ENCODE measurements at places on chromosomes 4 and X. TPM values are rescaled to one million over a fixed set of nuclear protein-coding genes. Genes with fewer than 3 reads are reported as not detected.

GRCh38 chr4:132026166-132026565, 1122.9 kb upstream of the PCDH10 start:
- H3K27me3 ChIP-seq: no peaks in the 10 kb centered on the region
- H3K27ac ChIP-seq: no peak overlapping the region
- H3K36me3 ChIP-seq: no peaks in the 10 kb centered on the region

- H3K36me3 ChIP-seq: no peaks in the 10 kb centered on the region
- no peak for DNase-seq
- H3K27ac ChIP-seq: no peak overlapping the region
- H3K4me3 ChIP-seq: no peak overlapping the region
Measured at GRCh38 chr4:10530137-10530786, 73.0 kb upstream of the ZNF518B start.

GRCh38 chr4:4858527-4859324, 739 bp upstream of the MSX1 start:
- H3K27me3 ChIP-seq: peaks cover 91% of the 10 kb centered on the region
- H3K36me3 ChIP-seq: no peaks in the 10 kb centered on the region
- no peak for DNase-seq
- 0 out of 2 replicates have a peak, but pooled peaks cover 3% of the 10 kb centered on the region for H3K4me1 ChIP-seq
- H3K27ac ChIP-seq: no peak overlapping the region

DNA sequence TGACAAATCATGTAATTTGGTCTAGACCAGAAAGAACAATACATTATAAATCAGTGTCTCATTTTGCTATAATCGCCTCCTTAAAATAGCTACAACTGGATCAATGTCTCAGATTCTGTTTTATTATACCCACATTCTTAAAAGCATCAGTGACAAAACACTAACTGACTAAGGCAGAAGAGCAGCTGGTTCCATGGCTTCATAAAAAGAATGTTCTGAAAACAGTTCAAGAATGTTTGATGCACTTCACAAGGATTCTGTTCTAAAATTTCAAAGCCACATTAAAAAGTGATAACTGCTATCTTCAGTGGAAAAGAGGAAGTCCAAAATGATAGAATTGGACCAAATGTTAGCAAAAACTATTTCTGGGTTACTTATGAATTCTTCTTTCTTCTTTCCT, 69.8 kb downstream of the COL25A1 start:
- H3K4me1 ChIP-seq: no peaks in the 10 kb centered on the region
- DNase-seq: no peak
- no peak overlapping the region for H3K27ac ChIP-seq
- H3K36me3 ChIP-seq: no peaks in the 10 kb centered on the region
- H3K4me3 ChIP-seq: no peak overlapping the region

DNA sequence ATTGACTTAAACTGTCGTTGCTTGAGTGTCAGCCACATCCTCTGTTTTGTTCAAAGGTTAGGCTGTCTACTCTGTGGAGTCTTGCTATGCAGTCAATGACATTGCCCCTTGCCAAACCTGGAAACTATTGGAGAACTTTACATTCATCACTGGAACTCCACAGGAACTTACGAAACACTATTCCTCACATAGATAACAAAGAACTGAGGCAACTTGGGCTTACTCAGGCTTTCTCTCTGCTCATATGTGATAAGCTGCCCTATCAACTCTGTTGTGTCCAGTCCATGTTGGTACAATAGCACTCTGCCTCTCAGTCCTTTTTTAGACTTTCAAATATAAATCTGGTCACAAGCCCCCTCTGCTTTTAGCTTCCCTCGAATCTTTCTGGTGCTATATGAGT, 9.4 kb downstream of the NPY5R start:
- H3K27ac ChIP-seq: no peak overlapping the region
- no peak for DNase-seq
- H3K4me3 ChIP-seq: no peak overlapping the region
- H3K27me3 ChIP-seq: no peaks in the 10 kb centered on the region
- no peaks in the 10 kb centered on the region for H3K36me3 ChIP-seq
- no peaks in the 10 kb centered on the region for H3K4me1 ChIP-seq

GRCh38 chr4:23015821-23016220, 323.1 kb downstream of the GBA3 start:
- H3K4me1 ChIP-seq: no peaks in the 10 kb centered on the region
- H3K27me3 ChIP-seq: no peaks in the 10 kb centered on the region
- no peak overlapping the region for H3K27ac ChIP-seq

DNA sequence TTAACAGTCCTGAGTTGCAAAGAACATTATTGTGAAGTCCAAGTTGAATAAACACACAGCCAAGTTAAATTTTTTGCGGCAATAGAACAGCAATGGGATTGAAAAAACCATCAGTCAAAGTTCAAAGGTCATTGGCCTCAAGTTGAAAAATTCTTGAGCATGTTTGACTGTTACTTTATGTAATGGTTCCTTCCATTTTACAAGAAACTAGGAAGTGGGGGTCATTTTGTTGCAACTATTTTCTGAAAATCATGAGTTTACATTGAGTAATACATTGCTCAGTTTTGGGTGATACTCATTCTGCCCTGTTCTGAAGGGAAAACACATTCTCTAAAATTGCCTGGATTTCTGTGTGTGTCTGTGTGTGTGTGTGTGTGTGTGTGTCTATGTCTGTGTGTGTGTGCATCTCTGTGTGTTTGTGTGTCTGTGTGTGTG, 5.2 kb upstream of the IRF2 start:
- no peak overlapping the region for H3K4me3 ChIP-seq
- no peaks in the 10 kb centered on the region for H3K27me3 ChIP-seq
- H3K4me1 ChIP-seq: peaks cover 2% of the 10 kb centered on the region
- H3K27ac ChIP-seq: no peak overlapping the region
- DNase-seq: no peak
- peaks cover 6% of the 10 kb centered on the region for H3K36me3 ChIP-seq

- H3K4me3 ChIP-seq: peak overlapping the region; percentile 97
- peaks cover 13% of the 10 kb centered on the region for H3K4me1 ChIP-seq
- H3K27ac ChIP-seq: no peak overlapping the region
- no peaks in the 10 kb centered on the region for H3K36me3 ChIP-seq
Measured at GRCh38 chr4:78938474-78938867, 767 bp downstream of the PAQR3 start.

- H3K36me3 ChIP-seq: no peaks in the 10 kb centered on the region
- DNase-seq: no peak
- H3K4me3 ChIP-seq: no peak overlapping the region
- H3K4me1 ChIP-seq: no peaks in the 10 kb centered on the region
- no peaks in the 10 kb centered on the region for H3K27me3 ChIP-seq
Measured at GRCh38 chrX:23598575-23598974, 68.7 kb upstream of the PRDX4 start.

DNA sequence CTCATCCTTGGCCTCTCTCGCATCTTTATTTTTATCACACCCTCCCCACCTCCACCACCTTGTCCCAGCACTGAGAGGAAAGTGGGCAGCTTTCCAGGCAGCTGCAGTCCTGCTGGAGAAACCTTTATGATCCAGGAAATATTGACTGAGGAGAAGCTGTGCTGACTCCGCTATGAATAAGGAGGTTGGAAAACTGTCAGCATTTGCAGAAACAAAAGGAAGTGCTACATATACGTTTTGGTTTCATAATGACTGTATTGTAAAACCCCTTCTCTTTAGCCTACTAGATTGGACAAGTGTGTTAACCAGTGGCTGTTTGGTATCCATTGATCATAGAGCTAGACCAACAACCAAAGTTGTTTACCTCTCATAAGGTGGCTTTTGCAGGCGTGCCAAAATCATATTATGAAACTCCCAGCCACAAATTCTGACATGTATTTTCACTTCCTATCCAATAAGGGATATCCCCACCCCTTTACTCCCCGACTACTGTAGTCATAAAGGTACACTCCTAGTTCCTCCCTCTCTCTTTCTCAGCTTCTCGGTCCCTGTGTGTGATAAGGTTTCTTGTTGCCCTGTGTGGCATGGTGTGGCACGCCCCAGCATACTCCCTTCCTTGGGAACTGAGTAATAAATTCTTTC, 88.4 kb downstream of the GPR143 start:
- no peak overlapping the region for H3K27ac ChIP-seq
- peaks cover 31% of the 10 kb centered on the region for H3K36me3 ChIP-seq
- H3K4me3 ChIP-seq: no peak overlapping the region
- no peaks in the 10 kb centered on the region for H3K4me1 ChIP-seq

GRCh38 chr4:94332983-94333590, 9.5 kb downstream of the HPGDS start:
- H3K27ac ChIP-seq: no peak overlapping the region
- H3K36me3 ChIP-seq: no peaks in the 10 kb centered on the region
- no peak for DNase-seq
- H3K27me3 ChIP-seq: no peaks in the 10 kb centered on the region

GRCh38 chr4:172155838-172156345, 342.7 kb downstream of the GALNTL6 start:
- DNase-seq: no peak
- no peaks in the 10 kb centered on the region for H3K4me1 ChIP-seq
- no peaks in the 10 kb centered on the region for H3K27me3 ChIP-seq
- no peak overlapping the region for H3K27ac ChIP-seq
- no peaks in the 10 kb centered on the region for H3K36me3 ChIP-seq

- no peak overlapping the region for H3K27ac ChIP-seq
- no peaks in the 10 kb centered on the region for H3K27me3 ChIP-seq
- no peak for DNase-seq
- no peak overlapping the region for H3K4me3 ChIP-seq
Measured at GRCh38 chrX:21479695-21480270, 105.6 kb downstream of the CNKSR2 start.

- no peak overlapping the region for H3K27ac ChIP-seq
- peak overlapping the region; percentile 40 for H3K4me3 ChIP-seq
- H3K27me3 ChIP-seq: no peaks in the 10 kb centered on the region
Measured at GRCh38 chrX:152904151-152905080, 6.5 kb downstream of the ZNF185 start.

DNA sequence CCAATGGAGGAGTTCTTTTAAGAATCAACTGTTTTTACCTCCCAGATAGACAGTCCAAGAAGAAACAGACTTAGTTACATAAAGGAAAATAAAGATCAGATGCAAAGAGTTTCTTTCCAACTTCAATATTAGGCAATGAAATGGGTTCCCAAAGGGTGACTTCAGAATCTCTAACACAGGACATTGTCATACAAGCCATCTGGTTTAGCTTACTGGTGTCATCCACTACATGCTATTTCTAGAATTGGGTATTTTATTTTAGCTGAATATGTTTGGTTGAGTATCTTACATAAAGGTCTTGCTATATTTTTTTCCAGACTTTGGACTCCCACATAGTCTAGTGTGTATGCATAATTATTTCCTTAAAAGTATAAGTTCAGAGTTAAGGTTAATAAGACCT, 162.1 kb upstream of the SLC7A11 start:
- H3K4me1 ChIP-seq: no peaks in the 10 kb centered on the region
- H3K27ac ChIP-seq: no peak overlapping the region
- H3K36me3 ChIP-seq: no peaks in the 10 kb centered on the region
- H3K4me3 ChIP-seq: no peak overlapping the region

GRCh38 chrX:52359614-52360232, 9.1 kb upstream of the XAGE2 start:
- H3K27me3 ChIP-seq: no peaks in the 10 kb centered on the region
- H3K4me3 ChIP-seq: no peak overlapping the region
- H3K27ac ChIP-seq: no peak overlapping the region
- 0 out of 2 replicates have a peak, but pooled peaks cover 2% of the 10 kb centered on the region for H3K36me3 ChIP-seq
- no peak for DNase-seq

DNA sequence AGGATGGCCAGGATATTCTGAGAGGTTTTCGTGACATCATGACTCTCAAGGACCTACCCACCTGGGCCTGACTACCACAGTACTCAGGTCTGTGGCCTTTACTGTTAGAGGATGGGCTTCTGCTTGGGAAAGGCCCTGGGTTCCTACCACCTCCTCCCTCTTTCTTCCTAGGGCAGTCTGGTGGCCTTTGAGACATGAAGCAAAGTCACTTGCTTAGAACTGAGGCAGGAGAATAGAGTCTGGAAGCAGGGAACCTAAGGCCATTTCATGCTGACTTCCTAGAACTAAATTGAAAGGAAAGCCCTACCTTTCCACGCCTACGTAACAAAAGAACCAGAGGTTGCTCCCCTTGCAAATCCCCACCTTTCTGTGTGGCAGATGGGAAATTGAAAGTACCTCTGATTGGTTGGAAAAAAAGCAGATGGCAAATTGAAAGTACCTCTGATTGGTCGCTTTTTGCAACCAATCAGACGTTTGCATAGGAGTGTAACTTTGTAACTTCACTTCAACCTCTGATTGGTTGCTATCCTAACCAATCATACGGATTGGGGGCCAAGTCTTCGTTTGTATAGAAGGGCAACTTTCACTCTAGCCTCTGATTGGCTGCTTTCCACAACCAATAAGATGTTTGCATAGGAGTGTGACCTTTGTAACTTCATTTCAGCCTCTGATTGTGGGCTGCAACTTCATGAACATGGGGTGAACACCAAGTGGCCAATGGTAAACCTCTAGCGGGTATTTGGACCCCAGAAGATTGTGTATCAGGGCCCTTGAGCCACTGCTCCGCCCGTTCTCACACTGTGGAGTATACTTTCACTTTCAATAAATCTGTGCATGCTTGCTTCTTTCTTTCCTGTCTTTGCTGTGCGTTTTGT, 9.9 kb upstream of the AKAP14 start:
- H3K36me3 ChIP-seq: 0 out of 2 replicates have a peak, but pooled peaks cover 4% of the 10 kb centered on the region
- no peak for DNase-seq
- no peak overlapping the region for H3K27ac ChIP-seq
- H3K27me3 ChIP-seq: no peaks in the 10 kb centered on the region
- no peak overlapping the region for H3K4me3 ChIP-seq

- no peaks in the 10 kb centered on the region for H3K4me1 ChIP-seq
- no peak for DNase-seq
- H3K36me3 ChIP-seq: no peaks in the 10 kb centered on the region
Measured at GRCh38 chr4:66590488-66591215, 920.4 kb upstream of the EPHA5 start.

- no peak overlapping the region for H3K4me3 ChIP-seq
- no peaks in the 10 kb centered on the region for H3K4me1 ChIP-seq
- peaks cover 2% of the 10 kb centered on the region for H3K36me3 ChIP-seq
- no peaks in the 10 kb centered on the region for H3K27me3 ChIP-seq
Measured at GRCh38 chrX:39000802-39001201, 199.5 kb downstream of the MID1IP1 start.

MGAT4D gene
- total RNA-seq: not detected

CLIC2 gene
- 0.98 TPM for total RNA-seq

RIPPLY1 gene
- total RNA-seq: not detected

STK32B gene
- 1.0 TPM for total RNA-seq

UGT2B11 gene
- total RNA-seq: not detected

UGT2B17 gene
- not detected for total RNA-seq

SH3TC1 gene
- total RNA-seq: 0.74 TPM

DCAF4L1 gene
- total RNA-seq: 0.07 TPM

COL25A1 gene
- 4.6 TPM for total RNA-seq

SLC25A53 gene
- 1.3 TPM for total RNA-seq

SPANXN3 gene
- total RNA-seq: not detected

All from H9 (cell line).